LHCN-M2 (cell line): ENCODE measurements at places on chromosomes 13 and 19.

DNA sequence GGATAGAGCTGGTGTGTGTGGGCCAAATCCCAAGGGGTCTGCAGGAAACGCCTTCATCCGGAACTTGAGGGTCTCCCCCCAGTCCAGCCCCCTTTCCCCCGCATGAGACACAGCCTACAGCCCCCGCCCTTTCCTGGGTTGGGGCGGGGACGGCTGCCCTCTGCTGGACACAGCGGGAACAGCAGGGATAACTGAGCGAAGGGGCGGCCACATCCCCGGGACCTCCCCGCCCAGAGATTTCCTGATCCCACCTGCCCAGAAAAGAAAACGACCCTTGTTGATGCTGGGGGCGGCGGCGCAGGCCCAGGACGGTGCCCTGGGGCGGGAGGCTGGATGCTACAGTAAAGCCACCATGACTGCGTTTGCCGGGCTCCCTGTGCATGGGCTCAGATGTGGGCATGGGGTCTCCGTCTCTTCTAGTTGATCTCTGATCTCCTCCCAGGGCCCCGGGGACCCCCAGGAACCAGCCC lies 14.2 kb downstream of the ONECUT3 start:
- DNase-seq = no peak

GRCh38 chr19:2021453-2022140 lies 6.1 kb upstream of the BTBD2 start:
- no peak for DNase-seq

GRCh38 chr13:78586706-78587105 lies 16.6 kb downstream of the POU4F1 start:
- no peak for DNase-seq

DNA sequence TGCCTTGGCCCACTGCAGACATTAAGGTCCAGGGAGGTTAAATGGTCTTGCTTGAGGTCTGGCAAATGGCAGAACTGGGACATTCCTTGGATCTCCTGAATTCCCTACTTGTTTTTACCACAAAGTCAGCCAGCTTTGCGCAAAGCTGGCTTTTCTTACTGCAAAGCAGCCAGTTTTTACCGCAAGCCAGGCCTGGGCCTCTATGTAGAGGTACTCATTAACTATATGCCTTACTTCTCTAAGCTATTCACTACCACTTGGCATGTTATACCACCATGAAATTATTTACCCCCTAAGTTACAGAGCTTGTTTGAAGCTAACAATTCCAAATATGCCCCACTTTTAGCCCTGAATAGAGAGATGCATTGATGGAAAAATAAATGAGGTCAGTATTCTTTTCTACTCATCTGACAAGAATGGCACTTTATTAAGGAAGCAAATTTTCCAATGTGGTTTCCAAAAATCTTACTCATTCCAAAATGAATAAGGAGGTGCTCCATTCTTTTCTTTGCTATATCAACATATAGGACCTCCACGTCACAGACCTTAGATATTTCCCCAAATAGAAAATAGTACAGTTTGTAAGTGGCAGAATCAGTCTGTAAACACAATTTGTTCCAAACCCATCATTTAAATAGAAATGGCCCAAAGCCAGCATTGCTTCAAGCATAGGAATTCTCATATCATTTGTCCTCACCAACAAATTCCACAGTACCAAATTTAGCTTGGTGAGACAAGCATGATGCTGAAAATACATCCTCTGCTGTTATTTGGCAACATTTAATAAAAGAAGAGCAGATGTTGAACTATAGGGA lies 143.9 kb upstream of the TSC22D1 start:
- peak; percentile 76 for DNase-seq

DNA sequence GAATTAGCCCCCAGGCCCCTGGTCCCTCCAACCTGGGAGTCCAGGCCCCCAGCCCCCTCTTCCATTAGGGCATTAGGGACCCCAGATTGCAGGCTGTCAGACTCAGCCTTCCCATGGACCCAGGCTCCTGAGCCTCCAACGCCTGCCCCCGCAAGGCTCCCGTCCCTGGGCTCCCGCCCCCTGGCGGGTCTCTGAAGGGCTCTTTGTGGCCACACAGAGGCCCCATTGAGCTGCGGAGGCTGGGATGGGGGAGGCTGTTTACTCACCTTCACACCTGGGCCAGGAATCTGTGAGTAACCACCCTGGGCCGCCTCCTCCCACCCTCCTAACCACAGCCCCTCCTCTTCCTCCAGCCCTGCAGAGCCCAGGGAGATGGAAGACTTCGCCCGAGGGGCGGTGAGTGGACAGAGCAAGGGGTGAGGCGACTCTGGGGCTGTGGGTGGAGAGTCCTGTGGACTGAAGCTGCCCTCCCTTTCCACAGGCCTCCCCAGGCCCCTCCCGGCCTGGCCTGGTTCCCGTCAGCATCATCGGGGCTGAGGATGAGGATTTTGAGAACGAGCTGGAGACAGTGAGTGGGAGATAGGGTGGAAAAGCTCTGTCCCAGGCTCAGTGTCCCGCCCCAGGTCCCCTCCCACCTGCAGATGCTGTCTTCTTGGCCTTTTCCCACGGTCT lies 4.9 kb downstream of the ARHGEF1 start:
- DNase-seq = no peak

DNA sequence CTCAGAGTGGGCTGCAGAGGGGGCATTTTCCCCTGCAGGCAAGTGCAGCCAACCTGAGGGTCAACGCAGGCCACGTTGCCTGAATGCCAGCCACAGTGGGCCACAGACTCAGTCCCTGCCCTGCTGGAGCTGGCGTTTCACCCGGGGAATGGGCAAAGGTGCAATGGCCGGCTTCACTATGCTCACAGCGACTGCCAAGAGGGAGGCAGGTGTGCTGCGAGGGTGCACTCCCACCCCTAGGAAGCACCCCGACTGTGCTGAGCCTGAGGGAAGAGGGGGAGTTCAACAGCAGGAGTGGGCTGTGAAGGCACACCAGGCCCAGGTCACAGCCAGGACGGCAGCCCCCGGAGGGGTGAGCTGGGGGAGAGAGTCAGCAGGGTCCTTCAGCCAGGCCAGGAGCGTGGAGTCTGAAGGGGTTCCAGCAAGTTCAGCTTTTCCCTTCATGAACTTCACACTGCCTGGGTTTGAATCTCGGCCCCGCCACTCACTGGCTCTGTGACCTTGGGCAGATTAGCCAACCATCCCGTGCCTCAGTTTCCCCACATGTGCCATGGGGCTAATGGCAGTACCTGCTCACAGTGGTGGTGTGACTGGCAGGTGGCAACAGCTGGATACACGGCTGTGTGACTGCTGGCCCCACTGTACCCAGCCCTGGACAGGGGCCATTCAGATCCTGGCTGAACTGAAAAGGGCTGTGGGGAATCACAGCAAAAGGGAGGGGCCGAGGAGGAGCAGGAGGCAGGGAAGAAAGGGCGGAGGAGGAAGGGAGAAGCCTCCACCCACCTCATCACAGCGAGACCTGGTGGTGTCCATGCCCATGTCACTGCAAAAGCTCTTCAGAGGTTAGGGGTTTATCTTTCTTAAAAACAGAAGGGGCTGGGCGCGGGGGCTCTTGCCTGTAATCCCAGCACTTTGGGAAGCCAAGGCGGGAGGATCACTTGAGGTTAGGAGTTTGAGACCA lies 7.6 kb downstream of the TRAPPC6A start:
- DNase-seq = no peak

- no peak for DNase-seq
Observed at GRCh38 chr19:23946569-23946968, 31.9 kb downstream of the ZNF726 start.
